Bronchial smooth muscle cell (primary cell): ENCODE measurements at places on chromosomes 2 and 18. TPM values are rescaled to one million over a fixed set of nuclear protein-coding genes. Genes with fewer than 3 reads are reported as not detected.

Gene MYL12B
- 398 and 421 TPM in 2 replicates for total RNA-seq

Gene PIEZO2
- 1.3 and 3.3 TPM in 2 replicates for total RNA-seq

Gene RNF152
- total RNA-seq: 3.1 and 18.3 TPM in 2 replicates

Gene MROH2A
- total RNA-seq: under 0.01 TPM in 1 of 2 replicates, not detected in the other

Gene DSC2
- under 0.01 and 0.09 TPM in 2 replicates for total RNA-seq

Gene C2orf49
- 17.5 and 21.4 TPM in 2 replicates for total RNA-seq

Gene SLC38A11
- total RNA-seq: 0.09 and 0.47 TPM in 2 replicates

Gene CRACDL
- total RNA-seq: not detected in 2 replicates

Gene NCKAP5
- 0.52 and 1.1 TPM in 2 replicates for total RNA-seq

Gene FBXO11
- 47.3 and 62.9 TPM in 2 replicates for total RNA-seq

Gene SLC5A7
- total RNA-seq: not detected in 2 replicates

Gene SLC1A4
- 2.8 and 5.9 TPM in 2 replicates for total RNA-seq

Gene CAPN10
- 18.8 and 19.5 TPM in 2 replicates for total RNA-seq

Gene MARCO
- not detected in 2 replicates for total RNA-seq

Gene RETSAT
- 60.1 and 71.5 TPM in 2 replicates for total RNA-seq

Gene POTEE
- not detected in 2 replicates for total RNA-seq

Gene ZEB2
- total RNA-seq: 38.0 and 84.7 TPM in 2 replicates

Gene SLC23A3
- total RNA-seq: 0.63 and 2.5 TPM in 2 replicates

Gene ZBTB14
- 6.6 and 10.0 TPM in 2 replicates for total RNA-seq

Gene SPC25
- total RNA-seq: 1.1 and 1.4 TPM in 2 replicates

Gene ACADL
- total RNA-seq: under 0.01 and 0.26 TPM in 2 replicates

Gene TUBA3E
- total RNA-seq: not detected in 2 replicates

Gene ATP8B1
- total RNA-seq: 10.6 and 15.5 TPM in 2 replicates

Gene LAMA1
- 1.5 and 5.8 TPM in 2 replicates for total RNA-seq

Gene SERPINB10
- total RNA-seq: not detected in 2 replicates

Gene CCDC85A
- total RNA-seq: 0.32 TPM in 1 of 2 replicates, not detected in the other

Gene CDK5R2
- not detected in 2 replicates for total RNA-seq

Gene TET3
- total RNA-seq: 1.7 and 2.8 TPM in 2 replicates

Gene SULT1C2
- total RNA-seq: under 0.01 and 1.1 TPM in 2 replicates

Gene ANKRD53
- total RNA-seq: 0.95 and 1.7 TPM in 2 replicates

Gene NDC80
- total RNA-seq: 0.94 and 3.3 TPM in 2 replicates

Gene RHBDD1
- 17.3 and 64.8 TPM in 2 replicates for total RNA-seq

Gene MEP1B
- total RNA-seq: not detected in 2 replicates

Gene CXCR1
- total RNA-seq: not detected in 2 replicates

Gene RAD51AP2
- total RNA-seq: not detected in 2 replicates

Gene PRSS56
- not detected in 2 replicates for total RNA-seq

Gene TBR1
- not detected in 2 replicates for total RNA-seq

Gene CHRNG
- not detected in 2 replicates for total RNA-seq

Gene CTAGE1
- not detected in 2 replicates for total RNA-seq

Gene ASB18
- not detected in 2 replicates for total RNA-seq

Gene AKAIN1
- not detected in 2 replicates for total RNA-seq

Gene GREB1L
- 0.16 TPM in 1 of 2 replicates, not detected in the other for total RNA-seq

Gene ARHGAP25
- 0.09 and 0.47 TPM in 2 replicates for total RNA-seq

Gene IDH1
- 200 and 249 TPM in 2 replicates for total RNA-seq

Gene ZNF24
- 15.5 and 22.5 TPM in 2 replicates for total RNA-seq

Gene CPO
- 0.16 and 0.17 TPM in 2 replicates for total RNA-seq

Gene NOSTRIN
- total RNA-seq: 0.09 and 0.32 TPM in 2 replicates

Gene COL4A4
- total RNA-seq: 0.16 and 0.17 TPM in 2 replicates

Gene SEMA4F
- 3.3 and 4.1 TPM in 2 replicates for total RNA-seq

Gene MAP3K19
- not detected in 2 replicates for total RNA-seq

Gene PMAIP1
- total RNA-seq: 2.4 and 8.5 TPM in 2 replicates

Gene VIT
- total RNA-seq: 1.3 and 10.0 TPM in 2 replicates

Gene ANO7
- 0.09 and 0.63 TPM in 2 replicates for total RNA-seq

Gene C1GALT1C1L
- total RNA-seq: 0.34 and 0.79 TPM in 2 replicates
